HT-29 (cell line): ENCODE measurements at places on chromosomes 11 and 22.
A peak's percentile ranks its signal among the peaks of the same experiment; 100 is the strongest.

- DNase-seq, result no peak
Measured at GRCh38 chr22:37926771-37927636, 20.9 kb downstream of the MICALL1 start.

DNA sequence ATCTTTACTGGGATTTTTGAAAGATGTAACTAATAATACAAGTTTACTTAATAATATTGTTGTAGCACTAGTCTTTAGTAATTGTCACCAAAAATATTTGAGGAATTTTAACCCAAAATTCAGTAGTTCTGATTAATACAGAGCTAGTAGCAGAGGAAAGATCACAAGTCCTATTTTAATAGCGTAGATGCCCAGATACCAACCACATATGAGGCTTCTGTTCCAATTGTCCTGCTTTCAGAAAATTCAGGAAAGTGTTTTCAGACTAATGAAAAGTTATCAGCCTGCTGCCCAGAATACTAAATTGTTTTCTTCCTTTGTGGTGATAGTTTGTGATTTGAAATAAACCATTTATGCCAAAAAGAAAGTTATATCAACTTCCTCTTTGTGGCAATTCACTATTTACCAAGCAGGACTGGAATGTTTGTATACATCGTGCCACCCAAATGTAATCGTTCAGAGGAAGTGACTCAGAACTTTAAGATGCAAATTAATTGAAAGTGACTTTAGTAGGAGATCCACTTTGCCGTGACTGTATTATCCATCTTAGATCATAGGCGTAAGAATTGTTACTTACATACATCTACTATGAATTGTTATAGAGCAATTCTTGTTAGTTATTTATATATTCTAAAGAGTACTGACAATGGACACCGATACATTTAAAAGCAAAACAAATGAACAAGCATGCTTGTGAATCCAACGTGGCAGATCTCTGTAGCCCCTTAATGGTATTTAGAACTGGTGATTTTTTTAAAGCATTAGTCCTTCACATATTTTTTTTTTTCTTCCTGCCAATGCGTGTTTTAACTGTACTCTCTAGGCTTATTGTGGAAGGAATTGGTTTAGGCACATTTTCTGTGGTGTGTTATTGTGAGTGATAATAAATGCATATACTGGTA is 231.0 kb downstream of the DDX10 start:
- DNase-seq, result peak; percentile 90

GRCh38 chr11:111870522-111870885 is 877 bp downstream of the ALG9 start:
- no peak for DNase-seq

GRCh38 chr11:60378354-60378753 is at the start of gene MS4A7:
MS4A7 (plus strand) TSS chr11:60378532; CDS start chr11:60383142, 4,610 bp downstream.
- no peak for DNase-seq

GRCh38 chr11:4697585-4697984 is at the start of gene OR51E2:
OR51E2 (minus strand) TSS chr11:4697853; CDS start chr11:4682711, 15,142 bp downstream.
- peak; percentile 44 for DNase-seq

DNA sequence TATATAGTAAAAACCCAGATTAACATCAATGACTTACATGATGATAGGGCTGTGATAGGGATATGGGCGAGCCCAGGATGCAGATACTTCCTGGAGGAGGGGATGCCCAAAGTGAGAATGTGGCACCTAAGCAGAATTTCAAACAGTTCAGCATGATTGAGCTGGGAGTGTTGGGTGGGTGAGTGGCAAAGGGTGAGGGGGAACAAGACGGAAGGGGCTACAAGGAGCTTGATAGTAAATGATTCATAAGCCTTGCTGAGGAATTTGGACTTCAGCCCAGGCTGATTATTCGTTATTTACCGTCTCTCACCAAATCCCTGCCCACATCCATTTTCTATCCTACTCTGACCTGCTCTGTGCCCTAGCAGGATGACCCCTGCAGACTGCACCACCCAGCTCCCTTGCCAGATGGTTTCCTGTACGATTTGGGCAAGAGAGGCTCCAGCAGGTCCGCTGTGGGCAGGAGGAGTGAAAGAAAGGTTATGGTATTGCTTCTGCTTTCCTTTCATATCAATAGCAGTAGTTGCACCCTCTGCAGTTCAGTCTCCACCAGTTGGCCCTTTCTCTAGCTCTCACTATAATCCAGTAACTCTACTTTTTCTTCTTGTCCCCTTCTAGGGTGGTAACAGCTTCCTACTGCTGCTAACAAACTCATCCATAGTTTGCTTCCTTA is 30.3 kb upstream of the SIK2 start:
- DNase-seq, result peak; percentile 12

GRCh38 chr11:130916238-130916855 is at the start of gene SNX19:
SNX19 (minus strand) TSS chr11:130916479; CDS start chr11:130915939, 540 bp downstream.
- DNase-seq, result peak; percentile 97

- DNase-seq, result no peak
Measured at GRCh38 chr22:21876486-21877176, 9.2 kb upstream of the MAPK1 start.

- DNase-seq, result peak; percentile 64
Measured at GRCh38 chr22:16917144-16918003, 90.6 kb downstream of the GAB4 start.

GRCh38 chr11:12388939-12389670 is 11.7 kb downstream of the PARVA start:
- no peak for DNase-seq

GRCh38 chr11:18778468-18778867 is 13.1 kb downstream of the PTPN5 start:
- no peak for DNase-seq

DNA sequence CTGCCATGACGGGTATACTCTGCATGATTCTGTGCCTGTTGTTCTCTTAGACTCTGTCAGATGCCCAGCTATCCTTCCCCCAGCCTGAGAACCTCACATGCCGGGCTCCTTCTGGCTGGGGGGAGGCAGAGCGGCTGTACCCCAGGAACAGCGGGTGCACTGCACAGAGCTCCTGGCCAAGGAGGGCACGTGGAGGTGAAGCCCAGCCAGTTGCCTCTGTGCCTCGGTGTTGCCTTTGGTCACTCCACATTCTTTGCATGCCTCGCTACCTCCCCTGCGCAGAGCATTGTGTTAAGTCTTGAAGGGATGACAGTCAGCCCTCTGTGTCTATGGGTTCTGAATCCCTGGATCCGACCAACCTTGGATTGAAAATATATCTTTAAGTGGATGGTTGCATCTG is 77.7 kb downstream of the FEZ1 start:
- no peak for DNase-seq

DNA sequence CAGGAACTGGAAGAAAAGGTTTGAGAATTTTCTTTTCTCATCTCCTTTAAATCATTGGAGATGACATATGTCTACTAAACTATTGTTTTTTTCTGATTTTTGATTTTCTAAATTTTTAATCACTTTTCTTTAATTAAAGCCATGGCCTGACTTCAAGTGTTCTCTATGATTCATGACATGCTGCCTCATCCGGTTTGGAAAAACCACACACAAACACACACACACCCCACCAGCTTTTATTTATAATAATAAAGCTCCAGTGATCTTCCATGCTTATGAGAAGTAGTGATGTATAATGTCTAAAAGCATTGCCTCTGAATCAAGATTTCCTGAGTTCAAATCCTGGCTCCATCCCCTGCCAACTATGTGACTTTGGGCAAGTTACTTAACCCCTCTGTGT is 179.2 kb downstream of the SPON1 start:
- no peak for DNase-seq

GRCh38 chr11:69030301-69030700 is 17.3 kb upstream of the MRGPRF start:
- no peak for DNase-seq

DNA sequence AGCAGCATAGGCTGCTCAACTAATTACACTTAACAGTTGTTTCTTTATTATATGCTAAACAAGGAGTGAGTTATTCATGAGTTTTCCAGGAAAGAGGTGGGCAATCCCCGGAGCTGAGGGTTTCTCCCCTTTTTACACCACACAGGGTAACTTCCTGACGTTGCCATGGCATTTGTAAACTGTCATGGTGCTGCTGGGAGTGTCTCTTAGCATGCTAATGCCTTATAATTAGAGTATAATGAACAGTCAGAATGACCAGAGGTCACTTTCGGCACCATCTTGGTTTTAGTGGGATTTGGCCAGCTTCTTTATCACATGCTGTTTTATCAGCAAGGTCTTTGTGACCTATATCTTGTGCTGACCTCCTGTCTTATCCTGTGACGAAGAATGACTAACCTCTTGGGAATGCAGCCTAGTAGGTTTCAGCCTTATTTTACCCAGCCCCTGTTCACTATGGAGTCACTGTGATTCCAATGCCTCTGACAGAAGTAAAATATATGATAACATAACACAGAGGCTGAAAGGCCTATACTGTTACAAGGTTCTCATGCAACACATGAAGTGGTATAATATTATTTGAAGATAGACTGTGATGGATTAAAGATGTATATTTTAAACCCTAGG is 41.3 kb upstream of the RDX start:
- DNase-seq, result no peak

GRCh38 chr11:110371084-110371483 is 58.7 kb upstream of the FDX1 start:
- no peak for DNase-seq
